ENCODE measurements at places on chromosomes 2 and 18. TPM values are rescaled to one million over a fixed set of nuclear protein-coding genes. Genes with fewer than 3 reads are reported as not detected.

GRCh38 chr2:27408601-27409320 is 630 bp downstream of the PPM1G start:
- DNase-seq: no peak

DNA sequence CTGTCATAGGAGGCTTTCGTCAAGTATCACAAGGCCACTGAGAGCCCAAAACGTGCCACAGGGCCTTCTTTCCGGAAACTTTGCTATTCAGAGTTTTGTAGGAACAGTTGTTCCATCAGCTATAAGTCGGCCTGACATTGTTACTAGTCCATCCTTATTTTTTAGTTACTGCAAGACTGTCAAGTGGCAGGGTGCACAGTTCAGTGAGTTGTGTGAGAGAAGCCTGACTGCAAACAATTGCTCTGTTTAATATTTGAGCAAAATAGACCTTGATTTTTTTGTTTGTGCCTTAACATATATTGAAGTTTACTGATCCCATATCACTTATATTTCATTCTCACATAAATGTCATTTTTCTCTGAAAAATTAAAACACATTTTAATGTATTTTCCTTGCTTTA is 110.1 kb downstream of the GALNT1 start:
- DNase-seq: no peak

DNA sequence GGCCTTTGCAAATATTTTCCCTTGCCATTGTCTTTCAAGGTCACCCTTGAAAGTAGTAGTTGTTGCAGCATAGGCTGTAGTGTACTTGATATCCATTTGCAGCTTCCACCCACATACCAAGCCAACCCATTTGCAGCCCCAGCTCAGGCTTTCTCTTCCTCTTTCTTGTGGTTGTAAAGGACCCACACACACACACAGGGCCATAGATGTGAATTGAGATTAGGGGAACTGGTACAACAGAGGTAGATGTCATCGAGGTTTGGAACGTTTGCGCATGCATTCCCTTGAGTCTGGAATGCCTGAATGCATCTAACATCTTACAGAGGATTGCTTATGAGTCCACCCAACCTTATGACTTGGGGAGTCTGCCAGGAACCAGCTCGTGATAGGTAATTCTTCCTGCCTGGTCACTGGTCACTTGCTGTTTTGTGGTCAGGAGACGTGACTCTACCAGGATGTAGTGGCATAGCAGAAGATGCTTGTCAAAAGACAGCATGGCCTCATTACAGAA is 91.9 kb downstream of the MRPS9 start:
- no peak for DNase-seq

DNA sequence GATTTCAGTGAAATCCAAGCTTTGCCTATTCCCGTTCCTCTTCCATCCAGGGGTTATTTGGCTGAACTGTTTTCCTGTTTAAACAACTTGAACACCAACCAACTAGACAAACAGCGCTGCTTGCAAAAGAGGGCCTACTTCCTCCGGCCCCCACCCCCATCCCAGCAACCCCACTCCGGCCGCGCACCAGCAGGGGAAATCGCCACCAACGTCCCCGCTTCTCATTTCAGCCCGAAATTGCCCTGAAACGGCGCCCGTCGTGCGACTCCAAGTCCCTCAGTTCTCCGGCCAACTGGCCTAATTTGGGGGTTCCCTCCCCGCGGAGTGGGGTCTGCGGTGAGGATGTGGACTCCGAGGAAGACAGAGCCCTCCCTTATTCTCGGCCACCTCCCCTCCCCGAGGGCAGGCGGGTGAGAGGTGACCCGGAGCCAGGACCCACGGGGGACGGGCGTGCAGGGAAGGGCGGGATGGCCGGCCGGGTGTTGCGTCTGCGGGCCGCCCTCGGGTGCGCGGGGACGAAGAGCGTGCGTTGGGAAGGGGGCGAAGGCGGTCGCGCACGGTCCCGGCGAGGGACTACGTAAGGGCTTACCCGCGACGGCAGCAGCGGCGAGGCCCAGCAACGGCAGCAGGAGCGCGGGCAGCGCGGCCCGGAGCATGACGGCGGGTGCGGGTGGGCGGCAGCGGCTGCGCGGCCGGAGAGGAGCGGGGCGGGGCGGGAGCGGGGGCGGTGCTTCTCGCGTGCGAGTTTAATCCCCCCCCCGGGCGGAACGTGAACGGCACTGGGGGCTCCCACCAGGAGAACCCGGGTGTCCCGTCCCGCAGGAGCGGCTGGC is at the start of gene CD302:
TSS of gene CD302 (minus strand) at position 666 of the 833 bp plus-strand sequence. CDS start at position 656, 10 bp downstream.
- DNase-seq: peak; percentile 66

- no peak for DNase-seq
Measured at GRCh38 chr2:241818943-241819270, 9.9 kb downstream of the NEU4 start.

Gene ABHD1
- total RNA-seq: 0.26 TPM

GRCh38 chr2:56918790-56919189 is 735.0 kb downstream of the CCDC85A start:
- DNase-seq: no peak

Gene PLCL1
- 0.83 TPM for total RNA-seq

- no peak for DNase-seq
Measured at GRCh38 chr2:27306573-27307286, 1.5 kb downstream of the UCN start.

All from fibroblast of lung (primary cell).